Activated CD4-positive, alpha-beta T cell treated with anti-CD3 and anti-CD28 coated beads, Interleukin-2, amount 50 U/mL, for 16 hours (primary cell): ENCODE measurements at places on chromosomes 7 and 10.

DNA sequence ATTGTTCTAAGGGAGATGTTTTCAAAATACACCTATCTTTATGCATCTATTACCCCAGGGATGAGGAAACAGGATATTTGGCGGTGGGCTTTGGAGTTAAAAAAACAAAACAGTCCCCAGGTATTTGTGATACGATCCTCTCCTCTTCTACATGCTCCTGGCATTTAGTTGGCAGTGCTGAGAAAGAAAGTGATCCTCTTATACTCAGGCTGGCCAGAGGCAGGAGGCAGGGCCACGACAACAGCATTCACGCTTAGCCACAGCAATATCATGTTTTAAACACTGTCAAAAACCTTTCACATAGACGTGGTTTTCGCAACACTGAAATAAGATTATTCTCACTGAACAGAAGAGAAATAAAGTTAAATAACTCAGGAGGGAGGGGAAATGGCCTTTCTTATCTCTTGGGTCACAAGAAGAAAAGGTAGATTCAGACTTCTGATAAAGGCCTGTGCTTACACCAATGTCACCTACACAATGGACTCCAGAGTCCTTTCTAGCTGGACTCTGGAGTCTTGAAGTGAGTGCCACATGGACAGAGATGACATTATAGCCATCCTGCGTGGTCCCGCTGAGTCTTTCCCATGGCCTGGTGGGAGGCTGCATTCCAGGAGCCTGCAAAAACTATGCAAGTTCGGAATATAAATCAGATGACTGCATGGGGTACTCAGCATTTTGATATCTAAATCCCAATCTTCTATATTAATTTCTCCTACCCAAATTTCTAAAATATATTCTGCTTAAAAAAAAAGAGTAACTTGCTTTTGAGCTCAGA lies 88.7 kb downstream of the PIP4K2A start:
- DNase-seq = no peak

DNA sequence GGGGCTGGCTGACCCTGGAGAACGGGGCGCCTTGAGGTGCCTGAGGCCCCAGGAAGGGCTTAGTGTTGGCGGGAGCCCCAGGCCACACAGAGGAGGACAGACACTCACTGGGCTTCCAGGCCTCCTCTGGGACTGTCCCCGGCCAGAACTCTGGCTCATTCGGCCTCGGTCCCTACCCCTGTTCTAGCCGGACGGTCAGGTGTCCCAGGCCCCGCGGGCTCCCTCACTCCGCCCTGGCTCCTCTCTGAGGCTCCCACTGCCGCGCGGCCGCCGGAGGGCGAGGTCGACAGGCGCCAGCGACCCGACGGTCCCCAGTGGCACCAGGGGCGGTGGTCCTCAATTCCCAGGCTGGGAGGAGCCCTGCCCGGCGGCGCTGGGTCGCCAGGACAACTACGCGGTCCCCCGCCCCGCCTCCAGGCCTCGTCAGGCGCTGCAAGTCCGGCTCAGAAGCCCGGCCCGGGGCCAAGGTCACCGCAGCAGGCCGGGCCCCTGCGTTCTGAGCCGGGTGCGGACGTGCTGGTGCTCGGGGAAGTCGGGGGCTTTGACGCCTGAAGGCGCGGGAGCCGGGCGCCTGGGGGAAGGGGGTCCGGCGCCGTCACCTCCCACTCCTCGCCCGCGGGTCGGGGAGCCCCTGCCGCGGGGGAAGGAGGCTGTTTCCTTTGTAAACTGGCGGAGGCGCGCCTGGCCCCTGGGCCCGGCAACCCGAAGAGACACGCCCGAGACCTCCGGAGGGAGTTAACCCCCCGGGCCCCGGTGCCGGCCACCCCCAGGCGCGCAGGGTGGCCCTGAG lies 1.1 kb upstream of the PWWP2B start:
- no peak for DNase-seq

DNA sequence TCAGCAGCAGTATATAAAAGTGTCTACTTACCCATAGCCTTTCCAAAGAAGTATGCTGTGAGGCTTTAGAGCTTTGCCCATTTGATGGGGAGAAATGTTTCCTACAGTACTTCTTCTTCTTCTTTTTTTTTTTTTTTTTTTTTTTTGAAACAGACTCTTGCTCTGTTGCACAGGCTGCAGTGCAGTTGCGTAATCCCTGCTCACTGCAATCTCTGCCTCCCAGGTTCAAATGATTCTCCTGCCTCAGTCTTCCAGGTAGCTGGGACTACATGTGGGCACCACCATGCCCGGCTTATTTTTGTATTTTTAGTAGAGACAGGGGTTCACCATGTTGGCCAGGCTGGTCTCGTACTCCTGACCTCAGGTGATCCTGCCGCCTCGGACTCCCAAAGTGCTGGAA lies 101.7 kb upstream of the TMEM26 start:
- DNase-seq = no peak

DNA sequence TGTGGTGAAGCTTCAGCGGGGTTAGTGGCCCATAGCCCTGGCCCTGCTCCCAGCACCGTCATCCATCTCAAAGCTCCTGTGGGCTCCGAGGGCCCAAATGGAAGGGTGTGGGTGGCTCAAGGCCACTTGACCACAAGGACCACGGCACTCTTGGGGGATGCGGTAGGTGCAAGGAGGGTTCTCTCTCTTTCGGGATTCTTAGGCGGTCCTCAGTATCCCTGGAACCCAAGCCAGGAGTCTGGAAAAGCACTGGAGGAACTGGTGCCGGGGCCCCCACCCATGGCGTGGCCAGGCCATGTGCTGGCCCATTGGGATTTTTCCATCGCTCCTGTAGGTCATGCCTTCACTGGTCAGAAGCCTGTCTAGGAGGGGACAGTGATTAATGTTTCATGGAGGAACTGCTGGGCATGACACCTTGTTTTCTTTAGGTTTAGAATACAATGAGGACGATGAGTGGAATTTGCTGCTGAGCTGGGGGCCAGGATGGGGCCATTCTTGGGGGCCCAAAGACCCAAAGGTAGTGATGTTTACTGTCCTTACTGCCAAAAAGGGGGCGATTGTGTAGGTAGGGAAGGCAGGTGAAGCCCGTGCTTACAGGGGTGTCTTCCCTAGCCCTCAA lies 16.7 kb downstream of the AQP1 start:
- no peak for DNase-seq

DNA sequence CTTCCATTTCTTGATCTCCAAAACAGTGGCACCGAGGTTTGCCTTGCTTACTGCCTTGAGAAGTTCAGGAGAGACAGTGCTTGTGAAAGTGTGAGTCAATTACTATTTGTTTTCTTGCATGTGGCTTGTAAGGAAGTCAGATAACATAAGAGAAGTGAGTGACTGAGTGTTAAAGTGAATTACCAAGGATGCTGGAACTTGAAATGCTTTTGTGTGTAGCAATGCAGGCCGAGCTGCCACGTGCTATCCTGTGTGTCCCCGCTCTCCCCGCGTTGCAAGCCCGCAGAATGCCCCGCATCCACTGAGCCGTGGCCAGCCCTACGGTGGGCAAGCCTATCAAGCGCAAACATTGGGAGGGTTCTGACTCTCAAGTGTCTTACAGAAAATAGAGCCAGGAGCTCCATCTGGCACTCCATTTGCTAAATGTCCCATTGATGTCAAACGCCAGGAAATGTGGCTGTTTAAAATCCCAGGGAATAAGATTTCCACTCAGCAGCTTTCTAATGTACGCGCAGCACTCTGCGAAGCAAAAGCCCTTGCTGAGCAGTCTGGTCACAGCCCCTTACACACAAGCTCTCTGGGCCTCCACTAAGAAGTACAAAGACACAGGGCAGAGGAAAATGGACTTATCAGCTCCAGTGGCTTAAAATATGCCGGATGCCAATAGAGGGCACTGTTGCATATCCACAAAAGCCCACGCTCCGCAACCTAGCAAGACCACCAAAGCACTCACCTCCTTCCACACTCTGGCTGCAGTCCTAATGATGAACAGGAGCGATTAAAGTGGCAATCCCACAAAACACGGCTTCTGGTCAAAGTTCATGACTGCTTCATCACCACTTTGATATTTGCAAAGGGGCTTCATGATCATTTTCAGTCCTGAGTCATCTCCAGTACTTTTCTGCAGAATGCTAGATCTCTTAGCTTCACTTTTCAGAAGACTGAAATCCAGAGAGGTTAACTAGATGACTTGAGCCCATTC lies 158.0 kb upstream of the ITGB1 start:
- peak; percentile 73 for DNase-seq

DNA sequence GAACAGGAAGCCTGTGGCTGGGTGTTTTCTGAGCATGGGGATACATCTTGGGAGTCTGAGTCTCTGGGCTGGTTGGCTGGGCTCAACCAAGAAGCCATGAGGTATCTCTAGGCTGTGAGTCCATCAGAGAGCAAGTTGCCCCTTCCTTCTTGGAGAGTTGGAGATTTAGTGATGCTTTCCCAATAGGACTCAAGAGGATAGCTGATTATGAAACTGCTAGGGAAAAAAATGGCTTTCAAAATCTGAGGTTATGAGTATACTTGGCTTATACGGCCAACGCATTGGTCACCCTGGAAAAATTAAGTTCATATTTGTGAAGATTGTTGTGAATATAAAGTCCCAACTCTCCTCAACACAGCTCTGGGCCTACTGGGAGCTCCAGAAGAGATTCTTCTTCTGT lies 162.7 kb upstream of the KMT2E start:
- DNase-seq = no peak

DNA sequence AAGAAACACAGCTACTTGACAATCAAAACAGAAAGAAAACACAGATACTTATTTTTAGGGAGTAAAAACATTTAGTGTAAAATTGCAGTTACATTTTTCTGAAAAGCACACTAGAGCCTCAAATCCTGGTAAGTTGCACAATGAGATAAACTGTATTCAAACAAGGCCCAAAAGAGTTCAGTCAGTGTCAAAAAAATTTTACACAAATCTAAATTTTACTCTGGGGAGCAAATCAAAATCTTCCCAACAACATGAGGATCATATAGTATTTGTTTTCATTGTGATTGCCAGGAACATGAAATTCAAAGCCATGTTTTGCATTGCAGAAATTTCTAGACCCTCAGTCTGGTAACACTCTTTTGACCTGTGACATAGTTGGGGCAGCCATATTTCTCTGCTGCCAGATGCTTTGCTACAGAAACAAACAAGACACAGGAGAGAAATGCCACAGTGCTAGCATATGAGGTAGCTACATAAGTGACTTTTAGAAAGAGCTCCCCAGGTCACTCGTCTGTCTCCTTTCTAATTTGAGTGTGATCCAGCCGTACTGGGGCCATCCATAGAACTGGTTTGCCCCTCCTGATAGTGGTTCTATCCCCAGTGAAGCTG lies 49.6 kb downstream of the PDE1C start:
- no peak for DNase-seq

DNA sequence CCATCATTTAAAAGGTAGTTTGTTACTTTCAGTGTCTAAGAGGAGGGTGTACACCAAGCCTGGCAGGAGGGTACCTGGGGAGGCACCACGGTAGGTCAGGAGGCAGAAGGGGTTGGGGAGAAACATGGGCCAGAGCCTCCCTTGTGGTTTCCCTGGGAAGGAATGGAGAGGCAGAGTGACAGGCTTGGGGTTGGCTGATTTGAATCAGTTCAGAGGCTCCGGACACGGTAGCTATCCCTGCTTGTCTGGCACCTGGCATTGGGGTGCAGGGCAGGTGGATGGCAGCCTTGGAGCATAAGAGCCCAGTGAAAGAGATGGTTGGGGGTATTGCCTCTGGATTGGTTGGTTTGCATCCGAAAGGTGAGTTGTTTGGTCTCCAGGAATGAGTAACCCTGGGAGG lies 30.2 kb upstream of the PFKP start:
- no peak for DNase-seq

DNA sequence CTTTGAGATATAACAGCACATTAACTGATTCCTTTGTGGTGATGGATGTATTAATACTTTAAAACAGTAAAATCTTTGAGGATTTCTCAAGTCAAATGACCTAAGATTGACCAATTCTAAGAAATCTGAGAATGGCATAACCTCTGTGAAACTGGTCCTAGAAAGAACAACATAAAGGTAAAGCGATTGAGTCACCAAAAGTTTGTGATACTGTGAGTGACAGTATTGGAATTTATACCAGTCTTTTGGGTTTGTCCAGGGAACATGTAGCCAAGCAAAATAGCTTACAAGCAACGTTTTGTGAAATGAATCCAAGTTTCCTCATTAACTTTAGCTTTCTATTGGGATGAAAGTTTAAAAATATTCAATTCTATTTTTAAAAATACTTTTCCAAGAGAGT lies 157.4 kb upstream of the TMEM196 start:
- DNase-seq = no peak

GRCh38 chr7:1554333-1555045 lies 1.5 kb downstream of the TMEM184A start:
- no peak for DNase-seq

DNA sequence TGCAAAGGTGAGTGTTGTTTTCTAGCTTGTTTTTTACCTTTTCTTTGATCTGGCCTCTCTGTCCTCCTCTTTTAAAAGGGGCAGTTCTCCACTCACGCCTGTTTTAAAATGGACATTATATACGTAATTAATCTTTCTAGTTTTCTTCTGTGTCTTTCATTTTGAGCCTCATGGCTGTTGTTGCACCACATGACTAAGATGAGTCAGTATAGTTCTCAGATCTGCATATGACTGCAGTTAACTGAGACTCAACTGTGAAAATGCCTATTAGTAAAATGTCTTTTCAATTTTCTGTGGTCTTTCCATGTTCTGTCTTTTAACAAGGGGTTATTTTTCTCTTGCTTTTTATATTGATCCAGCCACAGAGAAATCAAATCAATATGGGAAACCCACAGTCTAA lies 296.1 kb downstream of the CDK14 start:
- no peak for DNase-seq

GRCh38 chr7:151867912-151868311 lies 9.0 kb downstream of the PRKAG2 start:
- no peak for DNase-seq

- peak; percentile 45 for DNase-seq
Observed at GRCh38 chr10:132458586-132459300, 61.7 kb downstream of the PWWP2B start.

DNA sequence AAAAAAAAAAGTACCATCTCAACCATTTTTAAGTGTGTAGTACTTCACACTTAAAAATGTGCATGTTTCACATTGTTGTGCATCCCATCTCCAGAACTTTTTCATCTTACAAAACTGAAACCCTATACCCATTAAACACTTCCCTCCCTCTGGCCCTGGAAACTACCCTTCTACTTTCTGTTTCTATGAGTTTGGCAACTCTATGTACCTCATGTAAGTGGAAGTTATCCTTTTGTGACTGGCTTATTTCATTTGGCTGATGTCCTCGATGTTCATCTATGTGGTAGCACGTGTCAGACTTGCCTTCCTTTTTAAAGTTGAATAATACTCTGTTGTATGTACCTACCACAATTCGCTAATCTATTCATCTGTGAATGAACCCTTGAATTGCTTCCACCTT lies 12.2 kb downstream of the KCNMA1 start:
- no peak for DNase-seq

DNA sequence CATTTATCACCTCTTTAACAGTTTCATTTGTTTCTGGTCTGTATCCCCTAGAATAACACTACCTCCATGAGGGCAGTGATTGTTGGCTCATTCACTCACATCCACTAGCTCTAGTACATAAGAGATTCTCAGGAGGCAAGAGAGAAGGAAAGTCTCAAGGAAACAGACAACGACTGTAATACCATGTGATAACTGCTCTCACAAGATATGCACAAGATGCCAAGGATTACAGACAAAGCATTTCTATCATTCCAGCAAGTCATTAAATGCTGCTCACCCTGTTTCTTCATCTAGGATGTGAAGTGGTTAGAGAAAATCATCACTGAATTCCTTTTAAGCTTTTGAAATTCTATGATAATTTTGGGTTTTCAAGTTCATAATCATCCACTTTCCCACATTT lies 115.3 kb downstream of the HIBADH start:
- DNase-seq = no peak

GRCh38 chr10:131694168-131694780 lies 206.5 kb upstream of the PPP2R2D start:
- DNase-seq = no peak
